EH (cell line): ENCODE measurements at places on chromosomes 3 and 15.

- no peak for DNase-seq
Observed at GRCh38 chr15:67161412-67161811, 93.0 kb downstream of the AAGAB start.

GRCh38 chr15:75045332-75046015 is 22.1 kb downstream of the PPCDC start:
- DNase-seq = no peak

- DNase-seq = no peak
Observed at GRCh38 chr15:68789091-68789490, 31.6 kb downstream of the ANP32A start.

DNA sequence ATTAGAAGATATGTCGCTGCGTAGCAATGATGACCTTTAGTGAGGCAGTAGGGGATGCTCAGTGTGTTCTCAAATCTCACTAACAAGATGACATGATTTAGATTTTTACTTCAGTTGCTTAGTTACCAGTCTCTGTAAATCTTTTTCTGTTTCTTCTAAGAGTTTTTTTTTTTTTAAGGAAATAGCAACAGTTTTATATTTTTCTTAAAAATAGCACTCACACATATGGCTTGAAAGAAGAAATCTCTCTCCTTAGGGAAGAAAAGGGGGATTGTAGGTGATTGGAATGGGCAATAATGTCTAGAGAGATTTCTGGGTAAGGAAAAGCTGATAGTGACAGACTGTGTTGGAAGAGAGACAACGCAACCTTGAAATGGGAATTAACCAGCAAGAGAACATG is 524.6 kb upstream of the ARPP21 start:
- no peak for DNase-seq

- no peak for DNase-seq
Observed at GRCh38 chr3:79424811-79425210, 343.0 kb downstream of the ROBO1 start.

DNA sequence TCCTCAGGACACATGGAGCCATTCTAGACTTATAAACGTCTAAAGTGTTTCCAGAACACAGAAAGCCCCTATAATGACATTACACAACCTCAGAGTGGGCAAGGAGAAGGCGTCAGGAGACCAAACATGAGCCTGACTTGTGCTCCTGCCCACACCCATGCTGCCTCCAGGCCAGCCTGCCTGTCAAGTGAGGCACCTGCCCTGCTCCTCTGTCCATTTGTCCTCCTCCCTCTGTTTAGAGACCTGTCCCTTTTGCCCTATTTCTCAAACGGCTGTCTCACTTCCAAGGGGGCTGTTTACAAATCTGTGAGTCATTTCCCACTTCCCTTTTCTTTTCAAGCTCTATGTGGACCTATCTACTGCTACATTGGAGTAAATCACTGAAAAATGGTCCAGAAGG is 21.0 kb downstream of the ZDHHC3 start:
- DNase-seq = peak; percentile 32

GRCh38 chr3:127087441-127087840 is 104.5 kb downstream of the PLXNA1 start:
- DNase-seq = no peak

GRCh38 chr3:135157045-135157740 is 362.1 kb downstream of the EPHB1 start:
- no peak for DNase-seq

DNA sequence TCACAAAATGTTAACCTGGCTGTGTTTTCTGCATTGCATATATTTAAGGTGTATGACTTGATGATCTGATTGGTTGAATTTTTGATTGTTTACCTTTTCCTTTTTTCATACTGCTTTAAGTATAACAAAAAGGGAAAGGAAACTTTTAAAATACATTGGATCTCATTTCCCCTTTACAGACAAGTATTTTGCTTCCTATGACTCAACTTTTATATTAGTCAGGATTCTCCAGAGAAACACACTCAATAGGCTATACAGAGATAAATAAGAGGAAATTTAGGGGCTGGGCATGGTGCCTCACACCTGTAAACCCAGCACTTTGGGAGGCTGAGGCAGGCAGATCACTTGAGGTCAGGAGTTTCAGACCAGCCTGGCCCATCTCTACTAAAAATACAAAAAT is 205.8 kb downstream of the TJP1 start:
- peak; percentile 29 for DNase-seq

DNA sequence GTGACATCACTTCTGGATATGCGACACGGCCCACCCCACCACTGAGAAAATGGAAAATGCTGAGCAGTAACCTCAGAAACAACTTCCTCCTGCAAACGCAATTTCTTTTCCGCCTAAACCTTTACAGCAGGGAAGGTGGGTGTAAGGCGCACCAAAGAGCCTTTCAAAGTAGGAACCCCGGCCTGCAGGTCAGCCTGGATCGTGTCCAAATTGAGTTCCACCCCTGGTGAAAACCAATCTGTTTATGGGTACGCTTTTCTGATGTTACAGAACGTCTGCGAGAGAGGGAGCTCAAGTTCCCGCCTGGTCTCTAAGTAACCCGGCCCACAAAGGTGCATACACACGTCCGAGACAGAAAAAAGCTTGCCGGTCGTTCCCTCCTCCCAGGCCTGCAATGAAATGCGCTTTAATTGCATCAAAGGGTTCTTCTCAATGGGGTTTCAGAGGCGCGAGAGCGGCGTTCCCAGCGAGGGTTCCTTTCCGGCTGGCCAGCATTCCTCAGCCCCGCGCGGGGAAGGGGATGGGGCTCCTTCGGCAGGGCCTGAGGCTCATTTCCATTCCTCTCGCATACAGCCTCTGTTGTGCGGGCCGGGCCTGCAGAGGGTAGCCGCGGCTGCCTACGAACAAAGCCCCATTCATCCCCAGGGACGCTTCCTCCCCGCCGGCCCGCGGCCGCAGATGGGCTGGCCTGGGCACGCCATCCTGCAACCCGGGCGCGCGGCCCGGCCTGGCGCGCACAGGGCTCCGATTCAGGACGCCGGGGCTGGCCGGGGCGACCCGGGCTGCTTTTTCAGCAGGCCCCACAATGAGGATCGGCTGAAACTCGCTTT is 138.1 kb downstream of the TMCO5A start:
- peak; percentile 71 for DNase-seq

DNA sequence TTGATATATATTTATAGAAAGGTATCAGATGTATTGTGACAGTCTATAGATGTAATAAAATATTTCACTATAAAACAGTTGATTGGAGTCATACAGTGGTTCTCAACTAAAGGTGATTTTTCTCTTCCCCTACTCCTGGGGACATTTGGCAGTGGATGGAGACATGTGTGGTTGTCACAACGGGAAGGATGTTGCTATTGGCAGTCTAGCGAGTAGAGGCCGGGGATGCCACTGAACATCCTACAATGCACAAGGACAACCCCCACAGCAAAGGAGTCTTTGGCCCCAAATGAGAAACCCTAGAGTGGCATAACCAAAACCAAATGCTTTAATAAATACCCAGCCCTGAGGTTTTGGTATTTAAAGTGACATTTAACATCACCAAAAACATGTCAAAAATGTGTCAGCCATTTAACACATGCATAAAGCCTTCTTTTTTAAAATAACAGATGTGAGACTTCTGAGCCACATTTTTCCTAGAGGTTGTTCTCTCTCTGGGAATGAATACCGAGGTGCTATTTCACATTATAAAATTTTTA is 367.5 kb downstream of the PTPRG start:
- DNase-seq = peak; percentile 3

- no peak for DNase-seq
Observed at GRCh38 chr3:62496503-62496902, 123.2 kb upstream of the FEZF2 start.

- no peak for DNase-seq
Observed at GRCh38 chr15:55522742-55523450, 14.9 kb upstream of the DNAAF4 start.

DNA sequence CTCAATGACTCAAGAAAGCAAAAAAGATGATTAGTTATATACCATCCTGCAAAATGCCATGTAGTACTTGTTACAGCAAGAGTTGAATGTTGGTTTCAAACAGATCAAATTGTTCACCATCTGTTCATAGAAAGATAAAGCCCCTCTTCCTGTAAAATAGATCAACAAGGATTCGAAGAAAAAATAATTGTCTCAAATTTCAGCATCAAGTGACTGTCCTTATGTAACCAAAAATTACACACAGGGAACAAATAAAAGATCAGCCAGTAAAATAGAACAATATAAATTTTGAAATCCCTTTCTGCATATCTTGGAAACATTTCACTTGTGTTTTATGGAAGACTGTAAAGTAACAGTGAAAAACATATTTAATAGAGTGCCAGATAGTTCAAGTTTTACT is 165.1 kb upstream of the STAC start:
- DNase-seq = no peak

- no peak for DNase-seq
Observed at GRCh38 chr15:75684648-75685047, 28.0 kb downstream of the CSPG4 start.

GRCh38 chr3:15659254-15659975 is 57.9 kb downstream of the BTD start:
- DNase-seq = peak; percentile 57

DNA sequence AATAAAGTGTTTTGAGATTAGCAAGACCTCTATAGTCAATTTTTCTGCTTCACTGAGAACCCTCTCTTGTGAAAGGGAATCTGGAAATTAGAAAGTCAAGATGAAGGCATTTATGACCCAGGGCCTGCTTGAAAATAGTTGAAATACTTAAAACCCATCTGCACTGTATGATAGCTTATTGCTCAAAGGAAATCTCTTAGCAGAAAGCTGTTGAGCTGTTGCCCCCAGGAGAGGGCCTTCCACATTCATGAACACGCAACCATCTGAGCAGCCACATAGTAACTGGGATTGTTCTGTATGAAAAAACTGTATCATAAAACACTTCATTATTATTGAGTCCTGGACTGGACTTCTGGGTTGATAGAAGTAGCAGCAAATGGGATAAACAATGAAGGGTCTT is 106.4 kb upstream of the PTX3 start:
- DNase-seq = peak; percentile 66

DNA sequence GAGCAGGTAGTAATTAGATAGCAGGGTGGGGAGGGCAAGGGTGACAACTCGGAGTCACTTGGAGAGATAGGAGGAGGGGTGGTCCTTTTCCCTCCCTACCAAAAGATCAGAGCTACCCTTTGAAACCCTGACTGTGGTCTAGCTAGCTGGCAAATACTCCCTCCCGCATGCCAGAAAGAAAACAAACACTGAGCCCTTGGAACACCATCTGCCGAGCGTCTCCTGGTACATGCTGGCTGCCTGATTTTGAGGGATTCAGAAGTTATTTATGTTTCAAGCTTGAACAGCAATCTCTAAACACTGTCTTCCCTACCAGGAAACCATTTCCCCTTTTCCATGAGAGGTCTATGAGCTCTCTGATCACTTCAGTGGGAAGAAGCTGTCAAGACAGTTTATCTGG is 291.6 kb upstream of the CFAP20DC start:
- no peak for DNase-seq

DNA sequence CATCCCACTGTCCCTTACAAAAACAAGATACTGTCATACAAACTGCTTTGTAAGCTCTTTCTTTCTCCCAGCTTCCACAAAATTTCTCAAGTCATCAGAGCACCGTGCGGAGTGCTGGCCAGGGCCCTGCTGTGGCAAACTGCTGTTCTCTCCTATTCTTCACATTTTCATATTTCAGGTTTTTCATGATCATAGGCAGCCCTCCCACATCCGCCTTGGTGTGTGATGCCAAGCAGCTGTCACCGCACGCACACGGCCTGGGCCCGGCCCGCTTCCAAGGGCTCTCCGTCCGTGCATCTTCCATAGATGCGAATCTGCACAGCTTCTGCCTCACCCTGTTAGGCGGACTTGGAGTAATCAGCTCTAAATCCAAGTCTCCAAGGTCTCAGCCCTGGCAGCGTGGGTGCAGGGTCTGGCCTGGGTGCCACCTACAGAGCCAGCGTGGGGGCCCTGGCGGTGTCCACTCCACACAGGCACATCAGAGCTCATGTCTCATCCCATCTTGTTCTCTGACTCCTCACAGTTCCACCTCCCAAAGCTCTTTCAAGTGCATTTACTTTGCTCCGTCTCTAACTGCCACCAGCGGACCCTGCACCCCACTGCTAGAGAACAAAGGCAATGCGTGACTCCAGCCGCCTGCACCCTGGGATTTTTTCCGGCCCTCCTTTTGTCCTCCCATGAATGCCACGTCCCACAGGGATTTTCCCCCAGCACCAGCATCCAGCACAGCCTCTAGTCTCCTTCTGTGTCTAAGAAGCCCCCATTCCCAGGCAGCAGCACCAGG is 27.2 kb downstream of the CYFIP1 start:
- no peak for DNase-seq
